DMS53 (cell line): ENCODE measurements at places on chromosomes 7 and 10.

DNA sequence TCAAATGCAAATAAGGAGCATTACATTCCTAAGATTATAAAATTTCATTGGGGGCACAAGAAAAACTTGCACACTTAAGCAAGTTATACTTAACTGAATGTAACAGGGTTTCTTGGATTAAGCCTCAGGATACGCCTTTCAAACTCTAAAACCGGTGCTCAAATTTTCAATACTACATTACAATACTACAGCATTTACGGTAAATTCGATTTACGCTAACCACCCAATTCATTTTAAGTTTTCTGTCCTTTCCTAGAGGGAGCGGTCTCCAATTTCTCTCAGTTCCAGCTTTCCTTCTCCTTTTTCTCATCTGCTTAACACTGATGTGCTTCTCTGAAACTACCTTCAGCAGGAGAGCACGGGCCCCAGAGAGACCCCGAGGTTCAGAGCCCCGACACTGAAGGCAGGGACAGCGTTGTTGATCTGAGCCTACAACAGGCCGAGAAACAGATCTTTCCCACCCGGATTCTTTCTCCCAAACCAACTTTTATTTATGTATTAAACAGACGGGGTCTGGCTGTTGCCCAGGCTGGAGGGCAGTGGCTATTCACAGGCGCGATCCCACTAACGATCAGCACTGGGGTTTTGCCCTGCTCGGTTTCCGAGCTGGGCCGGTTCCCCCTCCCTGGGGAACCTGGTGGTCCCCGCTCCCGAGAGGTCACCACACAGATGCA, 798 bp downstream of the ZNF425 start:
- no peak for DNase-seq

- no peak for DNase-seq
Measured at GRCh38 chr10:96921655-96922054, 89.6 kb downstream of the LCOR start.

- no peak for DNase-seq
Measured at GRCh38 chr10:113965683-113966082, 78.0 kb upstream of the ADRB1 start.

DNA sequence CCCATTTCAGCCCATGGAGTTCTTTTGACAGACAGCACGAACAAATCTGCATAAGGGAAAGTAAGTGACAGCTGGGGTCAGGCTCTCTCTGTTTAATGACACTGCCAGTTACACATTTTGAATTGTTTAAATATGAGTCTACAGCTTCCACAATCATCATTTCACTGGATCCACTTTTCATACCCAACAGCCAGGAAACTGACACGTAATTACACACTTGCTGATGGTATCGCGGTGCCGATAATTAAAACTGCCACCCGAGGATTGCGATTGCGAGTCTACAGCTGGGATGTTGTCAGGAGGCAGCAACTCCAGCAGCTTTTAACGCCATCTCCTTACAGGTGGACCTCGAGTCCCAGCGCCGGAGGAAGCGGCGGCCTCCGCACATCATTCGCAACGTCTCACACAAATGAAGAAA, 230.8 kb upstream of the MGMT start:
- no peak for DNase-seq

DNA sequence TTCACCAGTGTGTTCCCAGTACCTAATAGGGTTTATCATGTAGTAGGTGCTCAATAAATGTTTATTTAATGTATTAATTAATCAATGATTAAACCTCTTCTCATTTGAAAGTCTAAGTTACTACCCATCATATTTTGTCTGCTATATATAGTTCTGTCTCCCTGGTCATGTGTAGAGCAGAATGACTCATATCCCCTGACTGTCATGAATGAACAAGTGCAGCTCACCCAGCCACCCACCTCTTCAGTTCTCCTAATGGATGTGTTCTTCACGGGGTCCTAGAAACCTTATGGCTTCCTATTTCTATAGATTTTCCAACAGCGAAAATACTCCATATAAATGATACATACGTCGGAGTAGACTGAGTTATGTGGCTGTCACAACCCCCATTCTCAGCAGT, 64.5 kb downstream of the HIF1AN start:
- no peak for DNase-seq
